ENCODE measurements at places on chromosomes 11 and 22. TPM values are rescaled to one million over a fixed set of nuclear protein-coding genes. Genes with fewer than 3 reads are reported as not detected.

The OR6T1 gene
- total RNA-seq: not detected

The OR52E1 gene
- total RNA-seq: not detected

The MYBPC3 gene
- total RNA-seq: 0.30 TPM

The NFAM1 gene
- 1.2 TPM for total RNA-seq

The DBX1 gene
- not detected for total RNA-seq

The TSSK2 gene
- total RNA-seq: not detected

The LRRN4CL gene
- 12.7 TPM for total RNA-seq

The GVQW3 gene
- total RNA-seq: 5.2 TPM

The GLYATL2 gene
- total RNA-seq: 2.8 TPM

The CSRP3 gene
- 62.6 TPM for total RNA-seq

The ZMAT5 gene
- 10.0 TPM for total RNA-seq

The ZBTB16 gene
- 25.6 TPM for total RNA-seq

The CDCA5 gene
- 4.1 TPM for total RNA-seq

The PHETA2 gene
- total RNA-seq: 14.8 TPM

The PATE4 gene
- total RNA-seq: not detected

The APLP2 gene
- total RNA-seq: 186 TPM

The UBQLN3 gene
- 0.49 TPM for total RNA-seq

The MYH9 gene
- total RNA-seq: 219 TPM

The OR51E2 gene
- total RNA-seq: 0.10 TPM

The ACTN3 gene
- 13.5 TPM for total RNA-seq

The OR51Q1 gene
- not detected for total RNA-seq

The GUCY1A2 gene
- total RNA-seq: 10.6 TPM

The SLC25A18 gene
- total RNA-seq: 0.20 TPM

The MYEOV gene
- total RNA-seq: 4.2 TPM

The MMP3 gene
- total RNA-seq: 0.10 TPM

The VPS37C gene
- total RNA-seq: 9.9 TPM

The PRODH gene
- total RNA-seq: 5.6 TPM

The DYNC2H1 gene
- total RNA-seq: 51.6 TPM

The OR56A1 gene
- not detected for total RNA-seq

The MAP6 gene
- total RNA-seq: 1.9 TPM

The CDC42EP2 gene
- 3.7 TPM for total RNA-seq

The ANO1 gene
- total RNA-seq: 6.8 TPM

The MOV10L1 gene
- 3.0 TPM for total RNA-seq

The TRIM22 gene
- total RNA-seq: 13.0 TPM

The DEUP1 gene
- 0.59 TPM for total RNA-seq

The UPK3A gene
- not detected for total RNA-seq

The GP1BB gene
- 2.0 TPM for total RNA-seq

The GRAMD4 gene
- total RNA-seq: 24.9 TPM

The KCNQ1OT1 gene
- total RNA-seq: 12.0 TPM

The SCN3B gene
- total RNA-seq: 3.6 TPM

All from skin of body (tissue), 3 donors.